SK-N-DZ (cell line): ENCODE measurements at places on chromosomes 5 and 9.
A peak's percentile ranks its signal among the peaks of the same experiment; 100 is the strongest.

DNA sequence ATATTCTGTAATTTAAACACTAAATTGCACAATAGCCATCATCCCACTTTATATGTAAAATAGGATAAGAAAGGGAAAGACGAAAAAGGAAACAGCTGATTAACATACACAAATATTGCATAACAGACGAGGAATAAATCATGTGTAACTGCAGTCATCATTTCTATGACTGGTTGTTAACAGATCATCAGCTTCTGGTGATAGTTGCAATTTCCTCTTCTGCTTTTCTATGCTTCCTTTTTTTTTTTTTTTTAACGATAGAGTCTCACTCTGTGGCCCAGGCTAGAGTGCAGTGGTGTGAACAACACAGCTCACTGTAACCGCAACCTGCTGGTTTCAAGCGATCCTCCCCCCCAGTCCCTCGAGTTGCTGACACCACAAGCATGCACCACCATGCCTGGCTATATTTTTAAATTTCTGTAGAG lies 22.5 kb upstream of the JAKMIP2 start:
- DNase-seq = no peak

DNA sequence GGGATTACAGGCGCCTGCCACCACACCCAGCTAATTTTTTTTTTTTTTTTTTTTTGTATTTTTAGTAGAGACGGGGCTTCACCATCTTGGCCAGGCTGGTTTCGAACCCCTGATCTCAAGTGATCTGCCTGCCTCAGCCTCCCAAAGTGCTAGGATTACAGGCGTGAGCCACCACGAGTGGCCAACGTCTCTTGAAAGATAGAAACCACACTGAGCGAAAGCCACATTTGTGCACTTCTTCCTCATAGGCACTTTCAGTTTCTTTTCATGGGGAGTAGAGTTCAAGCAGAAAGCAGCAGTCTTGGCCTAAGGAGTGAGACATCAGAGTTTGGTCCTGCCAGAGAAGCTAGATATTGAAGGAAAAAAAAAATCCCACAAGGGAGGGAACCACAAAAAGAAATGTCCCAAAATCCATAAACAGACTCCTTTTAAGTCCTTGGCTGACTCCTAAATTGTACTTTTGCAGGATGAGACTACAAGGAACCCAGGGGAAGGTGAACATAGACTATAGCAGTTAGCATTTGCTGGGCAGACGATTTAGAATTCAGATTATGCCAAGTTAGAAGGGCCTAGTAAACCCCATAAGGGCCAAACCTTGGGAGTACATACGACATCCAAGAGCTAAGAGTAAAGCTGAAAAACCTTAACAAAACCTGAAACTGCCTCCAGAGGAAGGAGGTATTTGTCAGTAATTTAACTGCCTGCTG lies 43.9 kb upstream of the GLIPR2 start:
- no peak for DNase-seq

GRCh38 chr5:54470128-54470527 lies 14.6 kb downstream of the HSPB3 start:
- DNase-seq = no peak

DNA sequence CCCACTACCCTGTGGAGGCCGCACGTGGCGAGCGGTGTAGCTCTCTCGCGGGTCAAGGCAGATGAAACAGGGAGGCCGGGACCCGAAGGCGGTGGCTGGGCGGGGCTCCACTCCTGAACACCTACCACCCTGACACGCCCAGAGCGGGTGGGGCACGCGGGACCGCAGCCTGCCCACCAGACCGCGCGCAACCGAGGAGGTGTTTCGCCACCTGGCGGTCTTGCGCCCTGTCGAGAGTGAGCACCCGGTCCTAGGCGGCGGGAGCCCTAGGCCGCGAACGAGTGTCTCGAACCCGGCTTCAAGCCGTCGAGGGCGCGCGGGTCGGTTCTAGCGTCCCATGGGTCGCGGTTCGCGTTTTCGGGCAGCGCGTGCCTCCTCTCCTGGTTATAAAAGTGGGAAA lies 2.2 kb upstream of the EXOSC3 start:
- no peak for DNase-seq

- DNase-seq = peak; percentile 39
Observed at GRCh38 chr5:159965031-159965837, 43.7 kb upstream of the TTC1 start.

- no peak for DNase-seq
Observed at GRCh38 chr9:112569186-112569585, 82.6 kb downstream of the KIAA1958 start.

- peak; percentile 37 for DNase-seq
Observed at GRCh38 chr5:172322028-172322965, 38.7 kb upstream of the UBTD2 start.

DNA sequence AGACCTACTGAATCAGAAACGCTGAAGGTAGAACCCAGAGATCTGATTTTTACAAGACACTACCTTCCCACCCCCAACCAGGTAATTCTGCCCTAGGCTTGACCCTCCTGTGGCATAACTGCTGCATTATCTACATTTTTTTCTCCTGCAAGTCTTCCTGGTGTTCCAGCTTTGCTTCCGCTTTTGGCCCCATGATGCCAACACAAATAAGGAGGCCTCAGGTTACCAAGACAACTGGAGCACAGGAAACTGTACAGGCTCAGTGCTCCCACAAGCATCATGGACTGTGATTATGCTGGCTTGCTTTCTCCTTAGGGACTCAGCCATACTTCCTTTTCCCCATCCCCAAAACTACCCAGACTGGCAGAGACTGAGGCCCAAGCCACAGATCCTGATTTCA lies 6.6 kb upstream of the MSMP start:
- no peak for DNase-seq

GRCh38 chr5:87076931-87077330 lies 190.8 kb upstream of the RASA1 start:
- no peak for DNase-seq

DNA sequence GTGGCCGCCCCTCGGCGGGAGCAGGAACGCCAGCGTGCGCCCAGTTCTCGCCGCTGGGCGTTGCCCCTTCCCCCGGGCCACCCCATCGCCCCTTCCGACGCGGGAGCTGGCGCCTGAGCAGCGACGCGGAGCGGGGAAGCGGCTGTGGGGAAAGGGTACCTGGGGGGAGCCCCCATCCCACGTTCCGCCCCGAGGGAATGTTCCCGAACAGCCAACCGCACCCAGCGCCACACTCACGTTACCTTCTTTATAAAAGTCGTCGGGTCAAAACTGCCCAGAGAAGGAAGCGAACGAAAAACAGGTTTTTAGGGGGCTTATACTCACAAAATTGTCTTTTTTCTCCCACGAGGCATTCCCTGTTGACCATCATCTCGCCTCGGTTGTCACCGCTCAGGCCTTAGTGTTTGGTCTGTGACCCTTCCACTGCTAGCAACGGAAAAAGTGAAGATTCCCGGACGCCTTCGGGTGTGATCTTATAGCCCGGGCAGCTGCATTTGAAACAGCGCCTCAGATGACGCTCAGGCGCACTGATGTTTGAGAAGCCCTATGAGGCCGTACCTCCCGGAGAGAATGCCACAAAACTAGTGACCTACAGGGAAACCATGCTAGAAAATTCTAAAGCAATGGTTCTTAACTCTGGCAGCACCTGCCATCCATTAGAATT lies 475 bp upstream of the GOLM1 start:
- DNase-seq = peak; percentile 41

DNA sequence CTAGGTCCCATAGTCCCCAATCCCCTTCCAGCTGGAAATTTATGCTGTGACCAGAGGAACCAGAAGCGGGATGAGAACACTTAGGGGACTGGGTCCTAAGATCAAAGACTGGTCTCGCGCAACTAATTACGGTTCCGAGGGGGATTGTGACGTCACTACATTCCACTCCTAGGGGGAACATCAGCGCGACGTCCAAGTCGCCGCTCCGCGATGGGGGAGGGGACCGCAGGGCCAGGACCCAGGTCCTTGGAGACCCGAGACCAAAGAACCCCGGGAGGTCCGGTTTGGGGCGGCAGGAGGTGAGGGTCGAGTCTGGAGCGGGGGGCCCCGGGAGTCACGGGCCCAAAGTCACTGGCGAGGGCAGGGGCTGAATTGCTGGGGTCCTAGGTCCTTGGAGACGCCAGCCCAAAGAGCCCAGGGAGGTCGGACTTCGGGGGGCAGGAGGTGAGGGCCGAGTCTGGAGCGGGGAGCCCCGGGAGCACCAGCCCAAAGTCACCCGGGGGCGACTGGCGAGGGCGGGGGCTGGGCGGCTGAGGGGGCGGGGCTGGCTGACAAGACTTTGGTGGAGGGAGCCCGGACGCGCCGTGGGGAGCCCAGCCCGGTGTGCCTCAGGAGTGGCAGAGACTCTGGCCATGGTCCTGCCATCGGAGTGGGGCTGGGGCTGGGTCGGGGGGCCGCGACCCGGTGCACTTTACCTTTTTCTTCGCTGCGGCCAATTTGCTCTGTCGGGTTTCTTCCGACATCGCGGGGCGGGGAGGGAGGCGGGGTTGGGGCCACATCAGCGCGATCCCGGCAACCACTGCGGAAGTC lies at the start of gene GOLGA2:
GOLGA2 (minus strand) TSS at position 810 of the 810 bp plus-strand sequence; CDS start at position 779, 31 bp downstream.
- peak; percentile 35 for DNase-seq

DNA sequence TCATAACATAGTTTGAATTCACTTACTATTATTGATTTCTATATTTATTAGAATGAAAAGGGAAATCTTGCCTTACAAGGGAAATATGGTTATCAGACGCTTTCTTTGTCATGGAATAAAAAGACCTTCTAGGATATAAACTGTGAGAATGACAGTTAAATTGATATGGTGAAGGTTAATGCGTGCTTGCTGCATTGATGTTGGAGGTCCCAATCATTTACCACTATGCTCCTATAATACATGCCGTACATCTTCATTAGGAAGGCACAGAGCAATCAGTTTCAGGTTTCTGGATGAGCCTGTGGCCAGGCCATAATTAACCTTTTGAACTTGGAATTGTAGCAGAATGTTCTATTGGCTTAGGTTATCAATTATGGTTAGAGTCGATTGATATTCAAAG lies 201.4 kb upstream of the TLX3 start:
- peak; percentile 12 for DNase-seq

DNA sequence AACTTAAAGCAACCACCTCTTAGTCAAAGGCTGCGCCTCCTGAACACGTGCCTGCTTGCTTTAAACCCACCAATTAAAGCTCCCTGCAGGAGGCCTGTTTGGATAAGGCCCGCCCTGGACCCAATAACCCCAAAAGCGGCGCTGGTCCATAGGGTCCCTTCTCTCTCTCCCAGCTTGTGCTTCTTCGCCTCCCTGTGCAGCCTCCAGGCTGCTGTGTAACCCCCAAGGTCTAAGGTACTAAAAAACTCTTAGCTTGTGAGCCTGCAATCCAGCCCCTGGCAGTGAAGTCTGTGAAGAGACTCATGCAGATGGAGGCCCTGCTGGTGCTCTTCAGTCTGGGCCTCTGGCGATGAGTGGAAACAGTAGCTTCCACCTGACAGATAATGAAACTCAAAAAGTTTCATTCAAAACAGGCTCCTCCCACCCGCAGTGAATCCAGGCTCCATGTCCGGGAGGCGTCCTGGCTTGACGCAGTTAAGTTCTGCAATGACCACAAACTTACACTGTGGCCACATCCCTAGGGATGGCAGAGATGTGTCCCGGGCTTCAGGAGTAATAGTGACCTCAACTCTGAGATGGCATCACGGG lies 97.3 kb downstream of the PRRT1B start:
- no peak for DNase-seq

DNA sequence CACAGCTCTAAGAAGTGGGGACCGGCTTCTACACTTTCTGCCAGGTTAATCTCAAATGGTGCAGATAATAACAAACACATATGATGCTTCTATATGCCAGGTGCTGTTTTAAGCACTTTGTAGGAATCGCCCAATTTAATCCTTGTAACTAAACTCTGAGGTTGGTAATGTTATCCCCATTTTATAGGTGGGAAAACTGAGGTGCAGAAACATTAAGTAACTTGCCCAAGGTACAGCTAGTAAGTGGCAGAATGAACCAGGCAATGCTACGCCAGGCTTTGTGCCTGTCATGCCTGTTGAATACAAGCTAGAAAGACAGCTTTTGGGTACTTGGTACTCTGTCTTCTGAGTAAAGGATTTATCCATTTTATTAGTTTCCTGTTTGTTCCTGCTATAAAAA lies 19.7 kb downstream of the IQGAP2 start:
- DNase-seq = no peak

DNA sequence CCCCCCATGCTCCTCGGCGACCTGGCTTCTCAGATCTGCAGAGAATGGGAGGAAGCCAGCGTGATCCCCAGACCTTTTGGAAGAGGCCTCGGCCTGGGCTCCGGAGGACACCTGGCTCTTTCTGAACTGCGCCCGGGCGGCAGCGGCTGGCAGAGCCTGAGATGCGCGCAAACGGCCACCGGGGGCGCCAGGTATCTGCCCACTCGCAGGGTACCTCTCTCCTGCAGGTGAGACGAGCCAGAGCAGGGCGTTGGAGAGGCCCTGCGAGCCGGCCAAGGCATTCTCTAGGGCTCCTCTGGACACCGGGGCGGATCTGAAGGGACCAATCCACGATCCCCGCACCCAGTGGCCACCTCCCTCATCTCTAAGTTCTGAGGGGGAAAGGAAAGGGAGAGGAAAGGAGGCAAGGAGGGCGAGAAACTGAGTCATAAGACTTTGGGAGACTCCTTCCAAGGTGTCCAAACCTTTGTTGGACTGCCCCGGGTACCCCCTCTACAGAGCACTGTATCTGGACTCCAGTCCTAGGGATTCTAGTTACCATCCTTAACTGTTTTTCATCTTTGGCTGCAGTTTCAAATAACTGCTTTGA lies 55.0 kb upstream of the SLC46A2 start:
- DNase-seq = no peak

GRCh38 chr5:1419476-1420210 lies 25.6 kb downstream of the SLC6A3 start:
- DNase-seq = no peak
